CD4-positive, alpha-beta T cell treated with Interleukin-15 for 1 hour (primary cell): ENCODE measurements at places on chromosomes 3 and 15.

- DNase-seq = no peak
Measured at GRCh38 chr3:144380849-144381248, 409.2 kb downstream of the DIPK2A start.

DNA sequence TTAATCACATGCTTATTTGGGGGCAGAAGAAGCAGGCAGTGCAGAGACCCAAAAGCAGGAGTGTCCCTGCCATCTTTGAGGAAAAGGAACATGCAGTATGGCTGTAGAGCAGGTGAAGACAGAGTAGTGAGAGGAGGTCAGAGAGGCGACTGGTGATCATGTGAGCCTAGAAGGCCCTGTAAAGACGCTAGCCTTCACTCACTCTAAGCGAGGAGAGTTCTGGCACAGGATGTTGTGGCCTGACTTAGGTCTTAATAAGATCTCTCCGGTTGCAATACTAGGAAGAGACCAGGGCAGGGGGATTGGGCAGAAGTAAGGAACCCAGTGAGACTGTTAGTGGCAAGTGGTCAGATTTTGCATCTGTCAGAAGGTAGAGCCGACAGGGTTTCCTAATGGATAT, 114.5 kb upstream of the ZBED2 start:
- no peak for DNase-seq

DNA sequence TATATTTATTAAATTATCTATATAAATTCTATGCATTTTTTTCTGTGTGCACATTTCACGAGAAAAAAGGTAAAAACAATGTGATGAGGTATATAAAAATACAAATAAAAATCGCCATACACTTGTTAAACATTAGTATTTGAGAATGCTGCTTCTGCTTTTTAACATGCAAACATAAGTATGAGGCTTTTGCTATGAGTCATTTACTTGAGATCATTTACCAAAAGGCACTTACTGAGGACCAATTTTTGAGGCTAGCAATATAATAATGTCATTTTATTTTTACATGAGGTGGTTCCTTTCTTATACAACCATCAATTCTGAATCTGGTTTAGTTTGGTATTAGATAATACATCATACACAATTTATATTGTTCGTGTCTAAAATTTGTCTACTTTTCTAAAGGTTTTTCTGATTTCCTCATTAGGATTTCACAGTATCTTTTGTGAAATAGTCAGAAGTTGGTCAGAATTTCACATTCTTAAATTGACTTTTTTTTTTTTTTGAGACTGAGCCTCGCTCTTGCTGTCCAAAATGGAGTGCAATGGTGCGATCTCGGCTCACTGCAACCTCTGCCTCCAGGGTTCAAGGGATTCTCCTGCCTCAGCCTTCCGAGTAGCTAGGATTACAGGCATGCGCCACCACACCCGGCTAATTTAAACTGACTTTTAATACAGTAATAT, 25.6 kb downstream of the DCUN1D1 start:
- no peak for DNase-seq

GRCh38 chr3:43207628-43208085, 78.7 kb upstream of the SNRK start:
- DNase-seq = no peak

GRCh38 chr3:154517404-154517803, 87.4 kb upstream of the GPR149 start:
- no peak for DNase-seq

- no peak for DNase-seq
Measured at GRCh38 chr3:179432451-179432850, 18.8 kb downstream of the GNB4 start.

DNA sequence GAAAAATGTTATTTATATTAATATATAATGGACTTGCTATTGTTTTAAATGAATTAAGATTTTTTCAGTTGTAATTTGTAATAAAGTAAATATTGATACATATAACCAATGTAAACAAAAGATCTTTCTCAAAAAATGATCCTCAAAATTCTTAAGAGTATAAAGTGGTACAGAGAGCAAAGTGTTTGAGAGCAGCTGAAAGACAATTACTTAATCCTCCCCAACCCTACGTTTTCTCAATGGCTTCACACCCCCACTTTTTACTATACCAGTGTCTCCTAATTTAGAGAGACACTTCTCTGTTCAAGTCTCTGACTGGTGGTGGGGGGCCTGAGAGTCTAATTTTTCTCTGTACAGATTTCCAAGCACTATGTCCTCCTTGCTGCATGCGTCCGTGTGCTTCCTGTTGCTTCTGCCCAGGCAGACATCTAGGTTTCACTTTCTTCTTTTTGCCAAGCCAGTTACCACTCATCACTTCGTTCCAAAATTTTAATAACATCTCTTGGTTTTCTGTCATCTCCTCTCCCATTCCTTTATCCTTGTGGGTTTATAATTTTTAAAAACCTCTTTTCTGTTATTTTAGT, 276.3 kb upstream of the DNAJC19 start:
- no peak for DNase-seq

GRCh38 chr3:24405057-24405456, 89.6 kb downstream of the THRB start:
- DNase-seq = no peak

GRCh38 chr3:171586274-171586673, 126.1 kb upstream of the TNIK start:
- no peak for DNase-seq

- DNase-seq = no peak
Measured at GRCh38 chr15:95202569-95203349, 971.4 kb downstream of the MCTP2 start.
